ENCODE measurements at places on chromosomes 16 and 17.

GRCh38 chr17:1082579-1082978 lies 85.7 kb downstream of the TIMM22 start:
- no peak for DNase-seq

DNA sequence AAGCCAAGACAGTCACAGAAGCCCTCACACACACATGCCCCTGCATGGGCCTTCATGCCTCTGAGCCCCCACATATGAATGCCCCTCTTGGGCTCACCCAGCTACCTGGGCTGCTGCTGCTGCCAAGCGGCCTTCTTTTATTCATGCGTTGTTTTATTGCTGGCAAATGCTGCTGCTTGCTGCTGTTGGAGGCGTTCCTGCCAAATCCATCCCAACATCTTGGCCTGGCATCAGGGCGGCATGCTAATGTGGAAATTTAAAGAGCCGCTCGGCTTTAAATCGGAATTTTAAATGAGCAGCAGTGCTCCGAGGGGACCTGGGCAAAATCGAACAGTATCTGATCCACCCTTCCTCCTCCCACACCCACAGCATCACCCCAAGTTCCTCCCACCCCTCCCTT lies 39.0 kb downstream of the NEUROD2 start:
- DNase-seq = no peak

DNA sequence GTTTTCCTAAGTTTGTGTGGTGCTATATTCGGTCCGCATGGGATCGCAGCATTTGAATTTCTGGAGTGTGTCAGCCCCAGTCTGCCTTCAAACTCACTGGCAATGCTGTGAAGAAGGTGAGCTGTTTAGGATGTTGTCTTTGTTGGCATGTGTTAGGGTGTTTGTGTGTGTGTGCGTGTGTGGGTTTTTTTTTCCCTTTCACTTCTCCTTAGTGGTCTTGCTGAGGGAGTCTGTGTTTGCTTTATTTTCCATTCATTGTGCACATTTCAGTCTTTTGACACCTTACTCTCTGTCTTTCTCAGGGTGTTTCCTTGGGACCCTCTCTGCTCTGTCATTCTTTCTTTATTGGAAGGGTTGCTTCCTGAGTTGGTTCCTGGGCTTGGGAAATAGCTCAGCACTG lies 27.7 kb upstream of the RBFOX1 start:
- DNase-seq = no peak

DNA sequence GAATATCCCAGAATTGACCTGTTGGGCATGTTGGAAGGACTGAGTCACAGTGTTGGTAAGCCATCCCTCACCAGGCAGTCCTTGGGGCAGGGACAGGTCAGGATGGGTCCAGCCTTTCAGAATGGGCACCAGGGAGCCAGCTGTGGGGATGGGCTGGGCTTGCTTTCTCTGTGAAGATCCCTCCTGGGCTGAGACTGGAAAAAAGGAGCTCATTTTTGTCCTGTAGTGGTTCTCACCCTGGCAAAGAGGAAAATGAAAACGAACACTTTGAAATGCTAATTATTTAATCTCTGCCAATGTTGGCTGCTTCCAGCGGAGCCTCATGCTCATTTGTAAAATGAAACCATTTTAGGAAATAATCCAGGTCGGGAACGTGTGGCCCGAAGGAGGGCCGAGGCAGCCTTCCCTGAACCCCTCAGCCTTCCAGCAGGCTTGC lies 237.5 kb upstream of the SALL1 start:
- DNase-seq = no peak

- no peak for DNase-seq
Observed at GRCh38 chr17:34892461-34893249, 68.6 kb downstream of the CCT6B start.

All from NCI-H2081 treated with DMSO at 0.1 percent for 48 hours (cell line).